ENCODE measurements at places on chromosomes 4 and X.

- H3K36me3 ChIP-seq: no peaks in the 10 kb centered on the region
- H3K27me3 ChIP-seq: no peaks in the 10 kb centered on the region
- peak within 1 kb of the TSS; percentile 60 for H3K4me3 ChIP-seq
- peak within 1 kb of the TSS; percentile 92 for H3K27ac ChIP-seq
- peak; percentile 94 for DNase-seq
Measured at GRCh38 chr4:88158489-88159228, at the start of gene ABCG2. TSS of gene ABCG2 (minus strand) at chr4:88158639. CDS start at chr4:88139995, 18,644 bp downstream.

DNA sequence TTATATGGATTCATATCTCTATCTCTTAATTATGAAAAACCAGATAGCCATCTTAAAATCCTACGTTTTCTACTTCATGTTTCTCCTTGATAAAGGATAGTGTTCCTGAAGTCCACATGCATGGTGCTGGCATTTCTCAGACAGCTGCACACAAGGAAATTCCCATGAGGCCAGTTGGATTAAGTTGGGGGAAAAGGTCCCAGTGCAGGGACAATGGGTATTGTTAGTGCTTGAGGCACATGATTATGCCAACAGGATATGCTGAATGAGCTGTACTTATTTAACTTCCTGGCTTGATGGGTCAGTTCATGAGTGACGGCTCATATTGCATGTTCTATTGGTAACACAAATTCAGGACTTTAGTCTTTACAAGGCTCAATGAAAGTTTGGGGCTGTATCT, 913.9 kb upstream of the NDST4 start:
- no peak overlapping the region for H3K27ac ChIP-seq
- no peaks in the 10 kb centered on the region for H3K36me3 ChIP-seq
- no peak overlapping the region for H3K4me3 ChIP-seq
- H3K4me1 ChIP-seq: no peaks in the 10 kb centered on the region
- DNase-seq: peak; percentile 9

DNA sequence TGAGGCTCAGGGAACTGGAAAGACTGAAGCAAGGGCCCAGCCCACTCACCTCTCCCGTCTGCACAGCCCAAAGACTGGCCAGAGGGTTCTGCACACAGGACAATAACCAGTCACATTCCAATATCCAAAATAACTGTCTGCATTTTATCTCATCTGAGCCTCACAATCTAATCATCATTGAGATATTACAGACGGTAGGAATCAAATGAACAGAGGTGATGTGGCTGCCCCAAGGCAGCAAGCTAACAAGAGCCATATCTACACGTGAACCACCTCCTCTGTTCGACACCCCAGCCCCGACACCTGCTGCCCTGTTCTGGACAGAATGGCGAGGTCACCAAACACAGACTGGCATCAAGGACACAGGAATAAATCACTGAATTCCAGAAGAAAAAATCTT, 60.5 kb downstream of the AFAP1 start:
- H3K27me3 ChIP-seq: no peaks in the 10 kb centered on the region
- no peak for DNase-seq
- no peak overlapping the region for H3K27ac ChIP-seq
- H3K4me1 ChIP-seq: peaks cover 11% of the 10 kb centered on the region
- H3K4me3 ChIP-seq: no peak overlapping the region

DNA sequence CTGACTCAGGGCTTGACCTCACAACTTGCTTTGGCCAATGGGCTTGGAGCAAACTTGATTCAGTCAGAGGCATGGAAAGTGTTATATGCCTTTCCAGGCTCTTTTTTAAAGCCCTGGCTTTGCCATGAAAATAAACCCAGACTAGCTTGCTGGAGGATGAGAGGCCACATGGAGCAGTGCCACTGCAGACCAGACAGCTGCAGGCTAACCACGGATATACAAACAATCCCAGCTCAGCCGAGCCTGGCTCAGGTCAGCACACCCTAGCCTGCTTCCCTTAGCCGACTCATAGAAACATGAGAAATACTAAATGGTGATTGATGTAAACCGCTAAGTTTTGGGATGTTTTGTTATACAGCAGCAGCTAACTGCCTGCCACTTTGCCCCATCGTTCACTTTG, 345.1 kb downstream of the ARHGAP10 start:
- no peaks in the 10 kb centered on the region for H3K36me3 ChIP-seq
- no peaks in the 10 kb centered on the region for H3K4me1 ChIP-seq
- H3K27me3 ChIP-seq: no peaks in the 10 kb centered on the region
- H3K4me3 ChIP-seq: no peak overlapping the region

- H3K27ac ChIP-seq: no peak overlapping the region
- H3K4me1 ChIP-seq: no peaks in the 10 kb centered on the region
- no peak for DNase-seq
Measured at GRCh38 chrX:40975951-40976350, 109.3 kb upstream of the USP9X start.

DNA sequence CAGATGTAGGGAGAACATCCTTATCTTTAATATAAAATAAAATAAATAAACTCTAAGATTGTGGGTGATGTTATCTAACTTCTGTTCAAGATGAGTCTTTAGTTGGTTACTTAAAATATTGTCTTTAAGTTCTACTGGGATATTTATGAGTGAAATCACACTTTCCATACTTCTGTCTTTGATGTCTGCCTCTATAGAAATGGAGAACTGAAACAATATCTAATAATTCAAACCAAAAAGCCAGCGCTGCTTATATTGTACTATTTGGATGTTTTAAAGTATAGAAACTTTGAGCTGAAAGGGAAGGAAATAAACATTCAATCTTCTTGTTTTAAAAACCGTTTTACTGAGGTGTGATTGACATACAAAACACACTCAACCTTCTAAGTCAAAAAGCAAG, 44.8 kb upstream of the RPS6KA3 start:
- H3K36me3 ChIP-seq: no peaks in the 10 kb centered on the region
- no peak overlapping the region for H3K27ac ChIP-seq
- no peaks in the 10 kb centered on the region for H3K4me1 ChIP-seq
- no peaks in the 10 kb centered on the region for H3K27me3 ChIP-seq
- H3K4me3 ChIP-seq: no peak overlapping the region
- no peak for DNase-seq

GRCh38 chrX:150255441-150256296, 107.4 kb upstream of the MAMLD1 start:
- H3K27ac ChIP-seq: no peak overlapping the region
- H3K4me3 ChIP-seq: no peak overlapping the region
- H3K4me1 ChIP-seq: no peaks in the 10 kb centered on the region
- no peaks in the 10 kb centered on the region for H3K36me3 ChIP-seq
- no peaks in the 10 kb centered on the region for H3K27me3 ChIP-seq
- DNase-seq: no peak

GRCh38 chr4:2646396-2647149, 109.6 kb downstream of the TNIP2 start:
- H3K4me3 ChIP-seq: no peak overlapping the region
- DNase-seq: no peak
- peaks cover 25% of the 10 kb centered on the region for H3K36me3 ChIP-seq
- no peaks in the 10 kb centered on the region for H3K27me3 ChIP-seq
- no peak overlapping the region for H3K27ac ChIP-seq
- no peaks in the 10 kb centered on the region for H3K4me1 ChIP-seq

DNA sequence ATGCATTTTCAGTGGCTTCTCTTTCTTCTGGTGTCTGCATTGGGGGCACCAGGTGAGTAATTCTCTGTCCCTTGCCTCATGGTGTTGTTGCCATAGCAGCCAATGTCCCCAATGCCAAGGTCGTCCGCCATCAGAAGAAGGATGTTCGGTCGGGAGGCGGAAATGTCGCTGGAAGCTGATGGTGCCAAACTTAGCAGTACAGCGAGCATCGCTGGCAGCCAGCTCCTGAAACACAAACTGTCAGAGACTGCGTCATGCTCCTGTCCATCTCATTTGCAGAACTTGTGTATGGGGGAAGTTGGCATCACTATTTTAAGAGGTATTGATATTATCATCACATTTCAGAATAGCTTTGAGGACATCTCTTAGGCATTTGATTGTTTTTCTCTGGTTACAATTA, 29.1 kb upstream of the ARSD start:
- no peak overlapping the region for H3K4me3 ChIP-seq
- no peaks in the 10 kb centered on the region for H3K27me3 ChIP-seq
- no peak overlapping the region for H3K27ac ChIP-seq
- DNase-seq: no peak

- H3K36me3 ChIP-seq: no peaks in the 10 kb centered on the region
- H3K4me1 ChIP-seq: no peaks in the 10 kb centered on the region
- peak; percentile 2 for DNase-seq
- H3K27ac ChIP-seq: no peak overlapping the region
- no peak overlapping the region for H3K4me3 ChIP-seq
- no peaks in the 10 kb centered on the region for H3K27me3 ChIP-seq
Measured at GRCh38 chr4:92128676-92129075, 175.1 kb upstream of the GRID2 start.

DNA sequence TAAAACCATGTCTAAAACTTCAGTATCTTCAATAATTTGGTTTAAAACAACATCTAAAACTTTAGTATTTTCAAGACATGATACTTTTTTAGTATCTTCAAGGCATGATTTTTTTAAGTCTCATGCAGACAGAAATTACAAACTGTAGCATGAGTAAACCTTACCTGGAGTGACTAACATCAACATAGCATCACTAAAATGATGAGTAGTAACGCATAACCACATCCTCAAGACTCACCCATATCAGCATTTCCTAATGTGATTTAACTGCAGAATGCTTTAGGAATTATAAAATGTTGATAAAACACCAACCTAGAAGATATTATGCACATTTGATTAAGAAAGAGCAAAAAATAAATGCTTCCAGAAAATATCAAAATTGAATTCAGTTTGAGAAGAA, 19.7 kb upstream of the EDNRA start:
- no peaks in the 10 kb centered on the region for H3K27me3 ChIP-seq
- H3K4me1 ChIP-seq: no peaks in the 10 kb centered on the region
- H3K4me3 ChIP-seq: no peak overlapping the region
- H3K27ac ChIP-seq: no peak overlapping the region
- DNase-seq: no peak
- no peaks in the 10 kb centered on the region for H3K36me3 ChIP-seq

- no peaks in the 10 kb centered on the region for H3K36me3 ChIP-seq
- H3K27me3 ChIP-seq: no peaks in the 10 kb centered on the region
- no peaks in the 10 kb centered on the region for H3K4me1 ChIP-seq
- no peak for DNase-seq
Measured at GRCh38 chr4:5277079-5277478, 225.8 kb downstream of the STK32B start.

DNA sequence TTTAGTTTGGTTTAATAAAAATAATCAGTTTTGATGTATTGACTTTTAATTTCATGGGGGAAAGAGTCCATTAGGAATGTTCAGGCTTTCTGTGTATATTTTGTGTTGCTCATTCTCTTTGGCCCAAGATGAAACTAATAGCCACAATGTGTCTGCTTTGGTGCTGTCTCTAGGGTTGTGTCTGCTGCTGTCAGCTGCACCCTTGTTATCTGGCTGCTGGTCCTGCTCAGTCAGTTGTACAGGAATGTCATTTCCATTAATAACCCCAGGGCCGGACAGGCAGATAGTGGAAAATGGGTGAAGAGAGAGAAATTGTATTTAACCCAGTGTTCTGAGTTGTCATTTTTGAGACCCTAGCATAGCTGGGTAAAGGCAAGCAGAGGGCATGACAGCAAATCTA, 115.1 kb downstream of the PHEX start:
- no peak overlapping the region for H3K27ac ChIP-seq
- no peaks in the 10 kb centered on the region for H3K4me1 ChIP-seq
- H3K4me3 ChIP-seq: no peak overlapping the region
- no peak for DNase-seq
- no peaks in the 10 kb centered on the region for H3K27me3 ChIP-seq

DNA sequence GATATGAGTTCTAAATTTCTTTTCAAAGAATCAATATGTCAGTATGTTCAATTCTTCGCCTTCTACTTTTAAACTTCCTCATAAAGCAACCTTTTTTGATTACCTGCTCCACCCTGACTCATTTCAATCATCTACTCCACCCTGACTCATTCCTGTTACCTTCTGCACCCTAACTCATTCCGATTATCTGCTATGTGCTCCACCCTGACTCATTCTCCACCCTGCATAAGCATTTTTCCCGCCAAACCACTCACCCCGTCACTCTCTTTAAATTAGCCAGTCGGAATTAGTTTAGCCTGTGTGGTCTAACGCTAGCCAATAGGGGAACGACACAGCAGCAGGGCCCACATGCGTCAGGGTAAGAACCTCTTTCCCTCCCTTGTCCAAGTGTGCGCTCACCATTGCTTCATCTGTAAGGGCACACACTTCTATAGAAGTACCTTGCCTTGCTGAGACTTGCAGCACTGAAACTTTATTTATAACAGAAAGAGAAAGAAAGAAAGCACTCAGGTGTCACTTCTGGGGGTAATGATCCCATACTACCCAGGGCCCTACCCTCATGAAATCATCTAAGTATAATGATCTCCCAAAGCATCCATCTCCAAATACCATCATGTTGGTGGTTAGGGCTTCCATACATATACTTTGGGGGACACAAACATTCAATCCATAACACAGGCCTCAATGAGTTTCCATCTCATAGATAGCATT, 875.2 kb downstream of the RAPGEF2 start:
- H3K27me3 ChIP-seq: no peaks in the 10 kb centered on the region
- no peak overlapping the region for H3K4me3 ChIP-seq
- H3K27ac ChIP-seq: no peak overlapping the region
- no peaks in the 10 kb centered on the region for H3K36me3 ChIP-seq
- no peaks in the 10 kb centered on the region for H3K4me1 ChIP-seq
- no peak for DNase-seq

DNA sequence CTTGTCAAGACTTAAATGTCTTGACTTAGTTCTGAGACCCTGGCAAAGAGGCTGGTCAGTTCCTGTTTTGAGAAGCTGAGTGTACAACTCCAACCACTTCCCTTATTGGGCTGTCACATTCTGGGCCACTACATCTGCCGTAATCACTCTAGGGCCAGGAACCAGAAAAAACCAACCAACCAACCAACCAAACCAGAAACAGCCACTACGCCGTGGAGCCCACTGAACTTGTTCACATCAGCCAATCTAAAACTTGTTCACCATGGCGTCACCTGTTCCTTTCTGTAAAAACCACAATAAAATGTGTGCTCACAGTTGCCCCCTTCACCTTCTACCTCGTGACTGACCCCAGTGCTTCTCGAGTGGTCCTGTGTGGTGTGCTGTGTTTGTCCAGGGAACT, 107.3 kb downstream of the JADE1 start:
- H3K27ac ChIP-seq: no peak overlapping the region
- H3K4me3 ChIP-seq: no peak overlapping the region
- H3K4me1 ChIP-seq: no peaks in the 10 kb centered on the region
- no peak for DNase-seq

- no peak for DNase-seq
- H3K27ac ChIP-seq: no peak overlapping the region
- no peaks in the 10 kb centered on the region for H3K4me1 ChIP-seq
- H3K4me3 ChIP-seq: no peak overlapping the region
- H3K27me3 ChIP-seq: no peaks in the 10 kb centered on the region
Measured at GRCh38 chrX:65894133-65894532, 145.7 kb downstream of the VSIG4 start.

GRCh38 chr4:123418351-123418931, 21.8 kb downstream of the SPRY1 start:
- H3K4me3 ChIP-seq: no peak overlapping the region
- no peaks in the 10 kb centered on the region for H3K27me3 ChIP-seq
- peak overlapping the region; percentile 81 for H3K27ac ChIP-seq
- peak; percentile 97 for DNase-seq
- peaks cover 2% of the 10 kb centered on the region for H3K4me1 ChIP-seq

Measured in mesendoderm (in vitro differentiated cells).